ENCODE measurements at places on chromosomes 11 and 22.

DNA sequence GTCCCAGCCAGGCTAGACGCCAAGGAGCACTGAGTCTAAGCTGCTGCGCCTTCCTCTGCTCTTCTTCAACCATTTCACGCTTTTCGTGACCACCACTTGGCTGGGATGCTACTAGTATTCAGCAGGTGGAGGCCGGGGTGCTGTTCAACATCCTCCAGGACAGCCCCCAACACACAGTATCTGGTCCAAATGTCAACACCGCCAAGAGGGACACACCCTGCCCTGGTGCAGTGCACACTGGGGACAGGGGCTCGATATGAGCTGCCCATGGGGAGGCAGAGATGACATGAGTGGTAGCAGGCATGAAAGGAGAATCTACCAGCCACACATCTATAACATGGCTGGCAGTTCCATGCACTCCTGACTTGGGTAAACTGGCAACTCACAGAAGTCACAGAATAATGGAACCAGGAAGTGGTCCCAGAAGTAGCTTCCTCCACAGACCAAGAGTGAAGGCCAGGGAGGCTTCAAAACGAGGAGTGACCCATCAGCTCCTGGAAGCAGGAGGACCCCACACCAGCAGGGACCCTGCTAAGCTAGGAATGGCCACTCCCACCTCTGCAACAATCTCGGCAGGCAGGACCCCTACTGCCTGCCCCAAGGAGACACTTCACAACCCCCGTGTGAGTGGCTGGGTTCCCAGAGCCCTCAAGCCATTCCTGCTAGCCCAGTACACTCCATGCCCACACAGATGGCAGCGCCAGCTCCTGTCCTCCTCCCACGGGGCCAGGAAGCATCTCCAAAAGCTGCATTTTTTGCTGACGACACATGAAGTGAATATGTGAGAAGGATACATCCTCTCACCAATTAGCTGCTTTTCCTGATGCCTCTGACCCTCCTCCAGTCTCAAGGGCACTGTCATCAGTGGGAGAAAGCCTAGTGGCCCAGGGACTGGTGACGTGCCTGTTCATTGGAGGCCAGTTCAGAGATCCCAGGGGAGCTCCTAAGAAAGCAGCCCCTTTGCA, 78.8 kb downstream of the DGCR2 start:
- no peak for DNase-seq

DNA sequence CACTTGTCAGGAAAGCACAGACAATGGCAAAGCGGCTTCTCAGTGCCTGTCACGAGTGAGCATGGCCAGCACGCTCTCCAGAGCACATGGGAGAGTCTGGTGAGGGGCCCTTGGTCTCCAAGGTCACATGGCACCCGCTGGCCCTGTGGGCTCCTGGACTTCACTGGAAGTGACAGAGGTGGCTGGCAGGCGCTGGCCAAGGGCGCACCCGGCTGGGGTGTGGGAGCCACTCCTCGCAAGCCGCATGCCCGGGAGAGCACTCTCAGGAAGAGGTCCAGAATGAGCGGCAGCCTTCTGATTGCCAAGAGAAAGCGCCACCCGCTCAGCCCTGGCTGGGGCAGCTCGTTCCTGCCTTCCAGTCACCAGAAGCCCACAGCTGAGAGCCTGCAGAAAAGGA, 17.1 kb upstream of the MOB2 start:
- no peak for DNase-seq

- no peak for DNase-seq
These were observed 144.4 kb downstream of the NCAM1 start for GRCh38 chr11:113105592-113105991.

DNA sequence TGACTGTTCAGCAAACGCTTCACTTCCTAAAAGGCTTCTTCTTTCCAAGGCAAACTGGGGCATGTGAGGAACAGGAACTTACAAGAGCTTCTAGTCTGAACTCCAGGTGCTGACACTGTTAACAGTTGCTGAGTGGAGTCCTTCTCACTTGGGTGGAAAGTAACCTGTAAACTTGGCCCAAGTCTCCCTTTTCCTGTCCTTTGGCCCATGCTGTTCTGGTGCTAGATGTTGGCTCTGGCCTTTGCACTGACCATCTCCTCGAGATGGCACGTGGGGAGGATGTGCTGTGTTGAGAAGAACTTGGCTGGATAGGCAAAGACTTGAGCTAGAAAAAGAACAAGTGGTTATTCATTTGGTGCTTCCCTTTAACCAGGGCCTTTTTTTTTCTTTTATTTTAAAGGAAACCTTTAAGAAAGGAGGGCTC, 53.6 kb downstream of the PTPRJ start:
- DNase-seq = no peak

- no peak for DNase-seq
These were observed 27.9 kb downstream of the TCIRG1 start for GRCh38 chr11:68066742-68067141.

DNA sequence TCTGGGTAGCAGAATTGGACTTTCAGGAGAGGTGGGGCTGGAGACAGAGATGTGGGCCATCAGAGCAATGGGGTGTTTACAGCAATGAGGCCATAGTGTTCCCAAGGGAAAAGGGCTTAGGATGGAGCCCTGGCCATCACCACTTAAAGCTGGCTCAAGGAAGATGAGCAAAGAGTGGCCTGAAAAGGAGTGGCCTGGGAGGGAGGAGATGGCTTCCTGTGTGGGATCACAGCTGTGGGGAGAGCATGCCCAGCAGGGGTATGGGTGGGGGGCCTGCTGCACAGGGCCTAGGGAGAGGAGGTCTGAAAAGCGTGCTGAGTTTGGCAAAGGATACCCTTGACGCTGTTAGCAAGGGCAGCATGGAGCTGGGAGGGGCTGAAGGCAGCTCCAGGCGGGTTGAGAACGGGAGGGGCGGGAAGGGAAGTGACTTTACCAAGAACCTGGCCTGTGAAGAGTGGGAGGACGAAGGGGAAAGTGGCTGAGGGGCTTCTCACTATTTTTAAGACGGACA, 13.9 kb downstream of the LRRC32 start:
- no peak for DNase-seq

DNA sequence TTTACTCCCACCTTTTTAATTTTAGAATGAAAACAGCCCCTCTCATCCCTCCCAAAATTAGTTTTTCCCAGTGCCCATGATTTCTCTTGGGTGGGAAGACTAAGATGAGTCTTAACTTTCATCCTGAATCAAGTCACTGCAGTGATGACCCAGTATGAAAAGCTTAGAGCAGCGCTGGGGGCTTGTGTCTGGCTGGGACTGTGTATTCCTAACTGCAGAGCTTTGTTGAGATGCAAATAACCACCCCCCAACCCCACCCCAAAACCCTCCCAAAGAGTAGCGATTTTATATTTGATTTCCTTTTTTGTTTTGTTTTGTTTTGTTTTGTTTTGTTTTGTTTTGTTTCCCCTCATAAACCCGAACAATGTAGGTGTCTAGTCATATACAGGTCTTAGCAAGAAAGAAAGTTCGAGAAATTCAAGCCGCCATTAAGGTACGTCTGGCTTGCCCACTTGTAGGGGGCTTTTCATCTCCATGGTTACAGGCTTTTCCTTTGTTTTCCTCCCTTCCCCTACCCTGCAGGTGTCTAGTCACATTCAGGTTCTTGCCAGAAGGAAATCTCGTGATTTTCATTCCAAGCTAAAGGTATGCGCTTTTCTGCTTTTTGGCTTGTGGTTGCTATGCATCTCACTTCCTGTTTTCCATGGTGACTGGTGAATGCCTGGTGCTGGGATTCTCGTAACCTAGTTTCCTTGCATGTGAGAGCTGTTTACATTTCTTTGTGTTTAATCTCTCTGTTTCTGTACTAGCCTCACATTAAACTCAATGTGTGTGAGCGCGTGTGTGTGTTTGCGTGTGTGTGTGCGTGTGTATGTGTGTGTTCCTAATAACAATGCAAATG, 144.6 kb upstream of the RASSF10 start:
- no peak for DNase-seq

DNA sequence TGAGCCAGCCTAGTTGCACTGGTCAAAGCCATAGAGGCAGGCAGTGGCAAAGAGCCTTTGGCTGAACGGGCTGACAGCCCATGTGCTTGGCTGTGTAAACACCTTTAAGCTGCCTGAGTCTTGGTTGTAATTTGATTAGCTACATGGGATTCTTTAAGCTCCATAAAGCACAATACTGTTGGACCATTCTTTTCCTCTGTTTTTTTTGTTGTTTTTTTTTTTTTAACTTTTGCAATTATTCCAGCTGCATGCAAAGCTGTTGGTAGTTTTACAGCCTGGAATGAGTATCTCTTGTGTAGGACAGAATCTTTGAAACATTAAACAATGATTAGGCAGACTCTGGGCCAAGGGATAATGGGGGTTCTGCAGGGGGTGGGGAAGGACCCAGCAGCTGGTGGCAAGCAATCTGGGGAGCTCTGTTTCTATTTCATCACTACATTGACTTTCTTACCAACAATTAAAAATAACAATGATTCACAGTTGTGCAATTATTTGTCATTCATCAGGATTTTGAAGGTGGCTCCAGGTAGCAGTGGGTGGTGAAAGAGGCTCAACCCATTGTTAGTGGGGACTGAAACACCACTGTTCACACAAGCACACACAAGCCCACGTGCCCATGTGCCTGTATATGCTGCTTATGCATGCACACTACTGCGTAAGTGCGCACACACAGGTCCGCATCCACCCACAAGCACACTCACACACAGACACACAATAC, 69.5 kb upstream of the CSNK2A3 start:
- DNase-seq = no peak

- no peak for DNase-seq
These were observed 20.8 kb downstream of the KCNE3 start for GRCh38 chr11:74446532-74446938.

DNA sequence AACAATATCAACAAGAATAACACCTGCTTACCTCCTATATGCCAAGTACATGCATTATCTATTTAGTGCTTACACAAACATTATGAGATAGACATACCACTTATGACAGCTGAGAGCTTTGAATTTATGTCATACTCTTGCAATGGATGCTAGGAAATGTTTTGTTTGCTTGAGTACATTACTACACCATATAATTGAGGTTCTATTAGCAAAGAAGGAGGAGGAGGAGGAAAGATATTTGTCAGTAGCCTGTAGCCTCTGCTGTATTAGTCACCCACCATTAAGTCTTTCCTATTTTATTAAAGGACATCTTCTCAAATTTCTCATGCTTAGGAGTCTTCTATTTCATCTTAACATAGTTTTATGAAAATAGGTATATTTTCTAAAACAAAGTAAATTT, 6.4 kb downstream of the ANO5 start:
- no peak for DNase-seq

DNA sequence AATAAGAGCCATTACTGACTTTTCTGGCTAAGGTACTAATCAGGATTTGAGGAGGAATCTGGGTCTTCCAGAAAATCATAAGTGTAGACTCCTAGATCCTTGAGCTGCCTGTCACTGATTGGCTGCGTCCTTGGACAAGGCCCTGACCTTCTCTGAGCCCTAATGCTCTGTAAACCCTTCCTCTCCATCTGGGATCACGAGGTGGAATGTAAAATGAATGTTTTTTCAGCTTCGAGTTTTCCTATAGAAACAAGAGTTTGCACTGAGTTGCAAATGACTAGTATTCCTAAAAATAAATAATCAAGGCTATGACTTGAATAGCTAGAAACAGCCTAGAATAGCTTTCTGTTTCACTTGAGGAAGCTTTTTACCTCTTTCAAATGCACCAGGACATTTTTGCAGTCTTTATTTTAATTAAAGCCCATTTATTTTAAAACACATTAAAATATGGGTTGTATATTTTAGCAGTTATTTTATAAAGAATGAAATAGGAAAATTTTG, 1.1 kb upstream of the DIXDC1 start:
- DNase-seq = no peak

GRCh38 chr11:1969035-1969434, 21.9 kb downstream of the MRPL23 start:
- DNase-seq = no peak

GRCh38 chr22:40210818-40211217, 33.1 kb downstream of the TNRC6B start:
- DNase-seq = no peak

DNA sequence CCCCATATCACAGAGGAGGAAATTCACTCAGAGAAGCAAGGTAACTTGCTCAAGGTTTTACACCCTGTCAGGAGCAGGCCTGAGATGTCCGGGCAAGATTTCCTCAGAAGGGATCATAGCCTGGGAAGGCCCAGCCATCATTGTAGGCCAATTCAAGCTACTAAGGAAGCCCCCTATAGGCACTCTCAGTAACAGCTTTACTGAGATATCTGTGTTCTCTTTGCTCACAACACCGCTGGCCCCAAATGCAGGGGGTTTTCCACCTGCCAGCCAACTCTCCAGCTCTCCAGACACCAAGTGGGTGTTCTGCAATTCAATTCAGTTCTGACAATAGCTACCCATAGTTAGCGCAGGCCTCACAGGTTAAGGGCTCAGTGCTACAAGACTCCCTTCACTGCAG, 84.0 kb downstream of the SLC36A4 start:
- no peak for DNase-seq

DNA sequence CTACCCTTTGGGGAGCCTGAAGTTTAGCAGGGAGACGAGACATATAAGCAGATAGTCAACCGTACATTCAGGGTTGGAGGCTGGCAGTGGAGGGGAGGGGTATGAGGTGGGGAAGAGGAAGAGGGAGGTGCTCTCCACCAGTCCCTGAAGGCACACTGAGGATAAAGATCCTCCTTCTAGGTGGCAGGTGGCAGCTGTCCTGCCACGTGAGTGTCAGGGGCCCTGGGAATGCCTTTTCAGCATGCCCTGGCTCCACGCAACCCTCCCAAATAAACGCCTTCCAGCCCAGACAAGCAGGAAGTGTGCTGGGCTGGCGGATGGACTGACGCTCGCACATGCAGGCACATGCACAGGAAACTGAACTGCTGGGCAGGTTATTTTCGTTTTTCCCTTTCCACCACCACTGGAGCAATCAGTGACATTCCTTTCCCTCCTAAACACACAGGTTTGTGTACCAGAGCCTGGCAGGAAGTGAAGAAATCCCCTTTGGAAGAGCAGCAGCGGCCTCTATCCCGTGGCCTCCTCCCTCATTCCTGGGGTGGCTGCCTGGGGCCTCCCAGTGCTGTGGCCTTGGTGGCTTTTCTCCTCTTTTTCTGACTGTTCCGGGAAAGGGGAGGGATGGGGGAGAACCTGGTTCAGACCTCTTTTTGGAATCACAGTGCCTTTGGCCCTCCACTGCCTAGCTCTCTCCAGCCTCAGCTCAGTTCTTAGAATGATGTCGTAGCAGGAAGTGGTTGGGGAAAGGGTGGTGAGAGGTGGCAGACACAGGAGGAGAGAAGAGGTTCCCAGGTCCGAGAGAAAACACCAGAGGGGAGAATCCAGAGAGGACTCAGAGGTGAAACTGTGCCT, 157.0 kb upstream of the TIMP3 start:
- DNase-seq = no peak

DNA sequence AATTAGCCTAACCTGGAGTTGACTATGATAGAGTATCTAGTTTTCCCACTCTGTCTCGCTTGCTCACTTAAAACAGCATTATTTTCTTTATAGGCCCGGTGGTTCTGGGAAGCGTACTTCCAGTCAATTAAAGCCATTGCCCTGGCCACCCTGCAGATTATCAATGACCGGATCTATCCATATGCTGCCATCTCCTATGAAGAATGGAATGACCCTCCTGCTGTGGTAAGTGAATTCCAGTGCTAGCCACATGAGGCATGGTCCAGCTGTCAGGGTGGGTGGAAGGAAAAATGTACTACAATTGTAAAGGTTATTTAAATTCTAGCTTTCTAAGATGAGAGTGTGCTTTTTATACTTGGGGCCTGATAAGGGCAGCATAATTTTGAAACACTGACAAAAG, 76.0 kb downstream of the EXT2 start:
- no peak for DNase-seq

Measured in stimulated activated CD8-positive, alpha-beta memory T cell treated with anti-CD3 and anti-CD28 coated beads, Interleukin-4, amount 100 ng/mL, for 1 hour (primary cell).